ENCODE measurements at places on chromosomes 5 and 9. TPM values are rescaled to one million over a fixed set of nuclear protein-coding genes. Genes with fewer than 3 reads are reported as not detected.

KCNV2 gene
- not detected for polyA plus RNA-seq

SNX2 gene
- polyA plus RNA-seq, result 44.8 TPM

ADGRD2 gene
- polyA plus RNA-seq, result not detected

BSPRY gene
- polyA plus RNA-seq, result 0.54 TPM

FAM169A gene
- 8.9 TPM for polyA plus RNA-seq

OTP gene
- polyA plus RNA-seq, result not detected

ATP10B gene
- polyA plus RNA-seq, result 0.06 TPM

SGCD gene
- not detected for polyA plus RNA-seq

COL23A1 gene
- 0.05 TPM for polyA plus RNA-seq

PCDHB2 gene
- 1.1 TPM for polyA plus RNA-seq

DBN1 gene
- polyA plus RNA-seq, result 59.4 TPM

SPINK13 gene
- not detected for polyA plus RNA-seq

ANKRD55 gene
- not detected for polyA plus RNA-seq

MSX2 gene
- 2.7 TPM for polyA plus RNA-seq

TXNDC8 gene
- not detected for polyA plus RNA-seq

ARHGEF37 gene
- 8.7 TPM for polyA plus RNA-seq

ZDHHC11B gene
- not detected for polyA plus RNA-seq

RLN2 gene
- 0.41 TPM for polyA plus RNA-seq

ADCY2 gene
- polyA plus RNA-seq, result not detected

CAMK2A gene
- polyA plus RNA-seq, result not detected

PCDHGA2 gene
- polyA plus RNA-seq, result 0.37 TPM

ZNF879 gene
- 1.8 TPM for polyA plus RNA-seq

PCDHA12 gene
- polyA plus RNA-seq, result 0.07 TPM

IFNA21 gene
- polyA plus RNA-seq, result not detected

SURF6 gene
- 11.8 TPM for polyA plus RNA-seq

UAP1L1 gene
- polyA plus RNA-seq, result 2.7 TPM

SLC27A6 gene
- 1.1 TPM for polyA plus RNA-seq

KIF27 gene
- polyA plus RNA-seq, result 1.6 TPM

PDE4D gene
- 4.2 TPM for polyA plus RNA-seq

SLC34A1 gene
- 0.06 TPM for polyA plus RNA-seq

IFNA2 gene
- not detected for polyA plus RNA-seq

PRELID2 gene
- polyA plus RNA-seq, result 2.0 TPM

CAMK4 gene
- 0.30 TPM for polyA plus RNA-seq

LECT2 gene
- polyA plus RNA-seq, result not detected

PTPRD gene
- polyA plus RNA-seq, result 0.10 TPM
